ENCODE measurements at places on chromosomes 5 and 9. TPM values are rescaled to one million over a fixed set of nuclear protein-coding genes. Genes with fewer than 3 reads are reported as not detected.
A peak's percentile ranks its signal among the peaks of the same experiment; 100 is the strongest.

SPINK7 gene
- not detected for total RNA-seq

DNA sequence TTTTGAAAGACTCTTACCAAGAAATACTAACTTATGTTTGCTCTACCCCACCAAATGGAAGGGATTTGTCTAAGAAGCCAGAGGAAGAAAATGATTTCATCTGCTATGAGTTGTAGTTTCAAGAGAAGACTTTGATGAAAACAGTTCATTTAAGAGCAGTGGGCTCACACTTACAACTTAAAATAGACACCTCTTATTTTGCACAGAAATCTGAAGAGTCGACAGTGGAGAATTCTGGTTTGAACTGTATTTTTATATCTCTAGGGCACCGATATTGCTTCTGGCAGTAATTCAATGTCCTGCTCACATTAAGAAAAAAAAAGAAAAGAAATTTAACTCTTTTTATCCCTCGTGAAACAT is 1.9 kb upstream of the DAB2 start:
- no peaks in the 10 kb centered on the region for H3K36me3 ChIP-seq
- H3K27me3 ChIP-seq = no peaks in the 10 kb centered on the region
- peaks cover 32% of the 10 kb centered on the region for H3K4me1 ChIP-seq
- no peak overlapping the region for H3K27ac ChIP-seq
- no peak overlapping the region for H3K4me3 ChIP-seq

PAX5 gene
- not detected for total RNA-seq

DNA sequence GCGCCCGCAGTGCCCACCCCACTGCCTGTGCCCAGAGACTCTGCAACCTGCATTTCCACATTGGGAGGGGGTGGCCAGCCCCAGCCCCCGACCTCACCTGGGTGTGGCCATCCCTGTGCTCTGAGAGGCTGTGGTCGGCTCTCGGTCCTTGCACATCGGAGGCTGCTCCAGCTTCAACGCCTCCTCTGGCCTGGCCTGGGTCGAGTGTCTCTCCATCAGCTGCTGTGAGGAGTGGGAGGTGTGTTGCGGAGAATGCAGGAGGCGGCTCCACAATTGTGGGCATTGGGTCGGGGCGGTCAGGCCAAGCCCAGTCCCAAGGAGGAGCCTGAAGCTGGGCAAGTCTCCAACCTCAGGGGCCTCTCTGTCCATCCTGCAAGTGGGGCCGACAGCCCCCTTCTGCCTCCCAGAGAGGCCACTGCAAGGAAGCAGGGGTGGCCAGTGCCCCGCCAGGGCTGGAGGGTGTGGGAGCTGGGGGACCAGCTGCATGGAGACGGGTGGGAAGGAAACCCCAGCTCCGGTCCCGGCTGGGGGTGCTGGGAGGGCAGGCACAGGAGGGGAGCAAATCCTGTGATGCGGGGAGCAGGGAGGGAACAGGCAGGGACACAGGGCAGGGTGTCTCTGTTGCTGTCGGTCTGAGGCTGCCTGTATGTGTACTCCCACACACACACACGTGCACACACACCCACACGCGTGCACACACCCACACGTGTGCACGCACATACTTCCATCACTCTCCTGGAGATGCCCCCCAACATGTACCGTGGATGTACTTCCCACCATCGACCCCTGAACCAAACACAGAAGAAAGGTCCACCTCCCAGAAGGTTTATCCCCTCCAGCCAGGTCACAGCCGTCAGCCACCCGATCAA is 28.9 kb downstream of the CCDC187 start:
- H3K27ac ChIP-seq = no peak overlapping the region
- no peaks in the 10 kb centered on the region for H3K36me3 ChIP-seq
- H3K27me3 ChIP-seq = peaks cover 81% of the 10 kb centered on the region

DNA sequence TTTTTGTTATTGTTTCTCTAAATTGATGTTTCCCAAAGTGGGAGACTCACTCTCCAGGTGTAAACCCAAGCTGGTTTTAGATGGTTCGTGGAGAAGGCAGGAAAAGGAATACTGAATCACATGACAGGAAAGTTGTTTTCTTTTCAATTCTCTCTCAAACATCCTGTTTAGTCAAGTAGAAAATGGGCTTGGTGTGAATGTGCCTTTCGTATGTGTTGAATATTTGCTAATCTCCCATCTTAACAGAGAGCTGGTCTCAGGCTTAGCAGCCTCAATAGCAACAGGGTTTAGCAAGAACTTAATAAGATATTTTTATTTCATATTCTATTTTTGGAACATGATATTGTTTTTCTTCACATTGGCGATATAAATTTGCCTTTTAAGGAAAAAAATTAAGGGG is 119.7 kb downstream of the INSYN2B start:
- DNase-seq = no peak
- H3K36me3 ChIP-seq = no peaks in the 10 kb centered on the region
- H3K4me3 ChIP-seq = no peak overlapping the region
- H3K27me3 ChIP-seq = no peaks in the 10 kb centered on the region

DNA sequence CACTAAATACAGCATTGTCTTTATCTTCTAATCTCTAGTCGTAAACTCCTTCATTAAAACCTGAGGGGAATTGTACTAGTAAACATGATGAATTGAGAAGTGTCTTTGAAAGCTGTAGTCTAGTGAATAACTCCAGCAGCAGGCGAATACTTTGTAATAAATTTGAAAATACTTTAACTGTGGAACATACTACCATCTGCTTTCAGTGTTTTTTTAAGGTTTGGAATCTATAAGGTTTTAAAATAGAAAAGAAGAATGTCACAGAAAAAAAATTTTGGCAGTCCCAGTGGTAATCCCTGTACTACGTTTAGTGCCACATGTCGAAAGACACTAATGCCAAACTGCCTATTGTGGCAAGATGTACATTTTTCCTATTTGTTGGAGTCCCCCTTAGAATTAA is 379.0 kb upstream of the NUDT12 start:
- no peak overlapping the region for H3K27ac ChIP-seq
- no peak for DNase-seq
- no peak overlapping the region for H3K4me3 ChIP-seq
- H3K36me3 ChIP-seq = no peaks in the 10 kb centered on the region
- H3K27me3 ChIP-seq = no peaks in the 10 kb centered on the region
- no peaks in the 10 kb centered on the region for H3K4me1 ChIP-seq

KIF27 gene
- 13.3 TPM for total RNA-seq

DNA sequence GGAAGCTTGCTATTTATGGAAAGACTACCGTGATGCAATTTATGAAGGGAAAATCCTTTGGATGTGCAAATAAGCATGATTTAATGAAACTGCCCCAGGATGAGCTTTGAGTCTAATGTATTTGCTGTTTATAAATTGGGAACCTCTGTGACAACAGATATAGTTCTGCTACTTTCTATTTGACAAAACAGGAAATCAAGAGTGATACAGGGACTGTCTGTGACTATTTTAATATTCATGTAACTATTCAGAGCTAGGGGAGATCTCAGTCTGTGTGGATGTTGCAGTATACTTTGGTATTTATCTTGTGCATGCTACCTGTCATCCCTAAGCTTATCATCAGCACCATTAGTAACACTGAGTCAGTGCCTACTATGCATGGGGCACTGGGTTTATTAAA is 132.1 kb downstream of the PDZD2 start:
- no peak overlapping the region for H3K27ac ChIP-seq
- no peaks in the 10 kb centered on the region for H3K36me3 ChIP-seq
- DNase-seq = no peak
- no peak overlapping the region for H3K4me3 ChIP-seq

GRCh38 chr5:175094461-175094860 is 349.5 kb downstream of the DRD1 start:
- no peaks in the 10 kb centered on the region for H3K36me3 ChIP-seq
- no peak for DNase-seq
- peaks cover 7% of the 10 kb centered on the region for H3K27me3 ChIP-seq
- H3K27ac ChIP-seq = no peak overlapping the region

DNA sequence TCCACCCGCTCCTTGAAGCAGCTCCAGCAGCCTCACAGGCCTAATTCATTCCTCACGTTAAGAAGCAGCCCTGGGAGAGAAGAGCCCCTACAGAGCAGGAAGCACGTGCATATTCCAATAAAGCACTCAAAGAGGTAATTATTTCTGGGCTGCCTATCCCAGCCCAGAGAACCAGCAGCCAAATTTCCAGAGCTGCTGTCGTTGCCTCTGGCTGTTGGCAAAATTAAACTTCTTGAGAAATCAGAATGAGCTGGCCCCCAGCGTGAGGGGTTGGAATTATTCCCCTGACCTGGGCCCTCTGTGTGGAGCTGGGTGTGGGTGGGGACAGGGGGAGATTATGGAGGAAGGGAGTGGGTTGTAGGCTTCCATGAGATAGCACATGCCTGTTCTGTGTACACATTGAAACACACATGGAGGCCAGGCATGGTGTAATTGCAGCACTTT is 86.8 kb upstream of the HSPA9 start:
- H3K27ac ChIP-seq = no peak overlapping the region
- no peaks in the 10 kb centered on the region for H3K36me3 ChIP-seq
- no peak overlapping the region for H3K4me3 ChIP-seq
- no peak for DNase-seq
- H3K4me1 ChIP-seq = peaks cover 19% of the 10 kb centered on the region

WNT8A gene
- total RNA-seq = not detected

GRCh38 chr5:172712610-172713009 is 58.4 kb downstream of the DUSP1 start:
- no peaks in the 10 kb centered on the region for H3K36me3 ChIP-seq
- DNase-seq = no peak
- no peak overlapping the region for H3K27ac ChIP-seq
- no peaks in the 10 kb centered on the region for H3K27me3 ChIP-seq

DNA sequence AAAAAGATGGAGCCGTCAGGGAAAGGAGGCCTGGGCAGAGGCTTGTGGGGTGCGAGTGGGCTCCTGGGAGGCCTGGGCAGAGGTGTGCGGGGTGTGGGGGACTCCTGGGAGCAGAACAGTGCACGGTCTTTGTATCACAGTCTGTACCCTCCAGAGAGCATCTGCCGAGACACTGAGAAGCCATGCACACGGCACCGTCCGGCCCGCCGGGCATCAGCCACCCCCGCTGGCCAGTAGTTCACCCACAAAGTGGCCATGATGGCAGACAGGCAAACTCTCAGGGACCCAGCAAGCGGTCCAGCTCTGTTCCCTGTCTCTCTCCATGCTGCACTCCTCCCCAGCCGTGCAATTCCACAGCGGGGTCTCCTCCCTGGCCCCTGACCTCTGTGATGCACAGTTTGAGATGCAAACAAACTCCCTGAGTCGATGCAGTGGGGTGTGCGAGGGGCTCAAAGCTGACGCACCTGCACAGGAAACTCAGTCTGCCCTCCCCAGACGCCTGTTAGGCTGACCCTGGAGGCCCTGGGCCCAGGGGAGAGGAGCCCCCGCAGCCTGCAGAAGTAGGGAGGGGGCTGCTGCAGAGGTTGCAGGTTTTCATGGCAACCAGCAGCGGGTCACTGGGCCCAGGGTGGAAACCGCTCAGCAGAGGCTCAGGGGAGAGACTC is 9.1 kb upstream of the GPSM1 start:
- peaks cover 7% of the 10 kb centered on the region for H3K27me3 ChIP-seq
- no peaks in the 10 kb centered on the region for H3K36me3 ChIP-seq
- no peak overlapping the region for H3K4me3 ChIP-seq
- DNase-seq = no peak

CDX1 gene
- total RNA-seq = not detected

DNA sequence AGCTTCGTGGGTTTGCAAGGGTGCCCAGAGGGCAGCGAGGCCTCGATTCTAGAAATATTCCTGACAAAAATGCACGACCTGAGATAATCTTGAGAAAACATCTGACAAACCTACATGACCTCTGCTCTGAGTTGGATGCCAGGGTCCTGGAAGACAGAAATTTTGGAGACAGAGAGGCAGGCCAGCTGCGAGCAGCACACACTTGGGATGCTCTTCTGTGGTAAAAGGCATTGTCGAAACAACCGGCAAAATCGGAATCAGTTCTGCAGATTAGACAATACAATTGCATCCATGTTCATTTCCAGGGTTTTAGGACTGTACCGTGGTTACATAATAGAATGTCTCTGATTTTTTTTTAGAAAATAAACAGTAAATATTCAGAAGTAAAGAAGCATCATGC is 74.2 kb downstream of the GADD45G start:
- H3K27ac ChIP-seq = no peak overlapping the region
- H3K4me3 ChIP-seq = no peak overlapping the region
- DNase-seq = no peak
- H3K4me1 ChIP-seq = no peaks in the 10 kb centered on the region
- peaks cover 89% of the 10 kb centered on the region for H3K27me3 ChIP-seq
- H3K36me3 ChIP-seq = no peaks in the 10 kb centered on the region

DNA sequence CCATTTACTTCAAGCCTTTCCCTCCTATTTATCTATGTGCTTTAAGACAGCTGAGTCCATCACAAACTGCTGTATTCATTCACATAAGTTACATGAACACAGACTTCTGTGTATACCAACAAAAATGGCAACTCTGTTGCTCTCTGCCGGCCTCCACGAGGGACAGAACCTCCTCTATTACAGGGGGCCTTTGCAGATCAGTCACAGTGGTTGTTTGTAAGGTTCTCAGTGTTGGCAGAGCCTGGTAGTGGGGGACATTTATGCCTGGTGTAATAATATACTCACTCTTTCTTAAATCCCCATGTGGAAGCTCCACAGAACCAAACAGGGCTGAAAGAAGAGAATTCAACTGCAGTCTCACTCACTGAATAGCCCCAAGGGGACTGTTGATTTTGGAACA is 76.5 kb downstream of the SLC1A1 start:
- H3K27ac ChIP-seq = no peak overlapping the region
- no peak for DNase-seq
- H3K27me3 ChIP-seq = no peaks in the 10 kb centered on the region
- H3K4me1 ChIP-seq = no peaks in the 10 kb centered on the region
- H3K36me3 ChIP-seq = no peaks in the 10 kb centered on the region

DNA sequence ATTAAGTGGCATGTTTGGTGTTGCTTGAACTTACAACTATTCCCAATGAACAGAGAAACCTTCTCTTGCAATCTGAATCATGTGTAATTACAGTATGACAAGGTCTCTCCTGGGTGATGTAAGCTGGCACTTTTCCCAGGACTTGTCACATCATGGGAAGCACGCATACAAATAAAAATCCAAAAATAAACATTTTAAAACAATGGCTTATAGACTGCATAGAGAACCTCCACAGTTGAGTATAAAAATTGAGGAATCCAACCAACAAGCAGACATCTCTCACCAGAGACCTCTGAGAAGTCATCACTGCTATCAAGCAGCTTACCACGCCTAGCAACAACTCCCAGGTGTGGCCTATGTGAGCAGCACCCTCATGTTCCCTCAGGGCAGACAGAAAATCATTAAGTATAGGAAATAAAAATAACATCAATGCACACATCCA is 3.9 kb downstream of the MLLT3 start:
- H3K27me3 ChIP-seq = no peaks in the 10 kb centered on the region
- no peaks in the 10 kb centered on the region for H3K36me3 ChIP-seq
- H3K4me3 ChIP-seq = no peak overlapping the region
- no peak overlapping the region for H3K27ac ChIP-seq
- peak; percentile 71 for DNase-seq

EQTN gene
- total RNA-seq = not detected
